ENCODE measurements at places on chromosomes 5 and 9.

GRCh38 chr5:1666812-1667588 is 132.6 kb downstream of the MRPL36 start:
- no peak for DNase-seq

- peak; percentile 71 for DNase-seq
Observed at GRCh38 chr5:132905938-132906337, 32.5 kb downstream of the LEAP2 start.

- DNase-seq, result peak; percentile 4
Observed at GRCh38 chr5:41754857-41755256, 115.4 kb downstream of the OXCT1 start.

DNA sequence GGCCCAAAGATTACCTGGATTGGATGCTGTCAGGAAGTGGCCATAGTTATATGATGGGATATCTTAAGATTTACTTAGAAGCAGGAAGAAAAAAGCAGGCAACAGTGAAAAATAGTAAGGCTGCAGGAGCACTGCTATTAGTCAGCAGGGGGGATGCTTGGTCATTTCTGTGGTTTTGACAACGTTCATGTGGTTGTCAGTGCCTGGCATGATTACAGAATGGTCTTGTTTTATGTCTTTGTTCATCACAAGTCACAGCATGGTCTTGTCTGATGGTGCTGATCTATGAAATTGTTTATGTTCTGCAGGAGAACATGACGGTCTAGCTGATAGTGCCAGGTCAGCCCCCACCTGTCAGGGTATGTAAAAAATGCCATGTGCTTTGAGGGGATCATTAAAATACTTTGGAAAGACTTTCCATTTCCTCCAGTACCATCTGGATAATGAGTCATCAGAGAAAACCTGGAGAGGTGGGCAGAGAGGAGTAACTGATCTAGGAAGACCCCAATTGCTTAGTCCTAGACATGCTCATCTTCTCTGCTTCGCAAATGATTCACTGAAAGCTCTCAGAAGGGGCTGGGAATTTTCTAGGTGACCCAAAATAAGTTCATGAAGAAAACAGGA is 48.5 kb downstream of the PLGRKT start:
- DNase-seq, result no peak
